Stimulated activated CD8-positive, alpha-beta memory T cell treated with anti-CD3 and anti-CD28 coated beads, Interleukin-12 subunit alpha, Interleukin-12 subunit beta, amount 100 ng/mL, for 1 hour (primary cell): ENCODE measurements at places on chromosomes 12 and 14.

GRCh38 chr12:115964214-115964613 lies 313.3 kb downstream of the MED13L start:
- no peak for DNase-seq

DNA sequence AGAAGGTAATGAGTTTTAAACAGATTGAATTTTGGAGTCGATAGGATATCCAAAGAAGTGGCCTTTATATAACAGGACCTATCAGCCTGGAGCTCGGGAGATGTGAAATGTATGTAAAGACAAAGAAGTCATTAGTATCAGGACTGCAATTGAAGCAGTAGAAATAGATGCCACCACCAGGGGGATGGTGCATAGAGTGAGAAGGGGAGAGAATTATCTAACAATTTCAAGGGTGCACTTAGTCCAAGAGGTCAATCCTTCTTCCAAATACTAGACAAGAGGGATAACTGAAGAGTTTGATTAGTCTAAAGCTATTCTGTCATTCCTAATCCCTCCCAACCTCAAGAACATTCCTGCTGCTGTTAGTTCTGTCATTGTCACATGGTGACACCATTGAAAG lies 127.8 kb downstream of the CFAP54 start:
- no peak for DNase-seq

DNA sequence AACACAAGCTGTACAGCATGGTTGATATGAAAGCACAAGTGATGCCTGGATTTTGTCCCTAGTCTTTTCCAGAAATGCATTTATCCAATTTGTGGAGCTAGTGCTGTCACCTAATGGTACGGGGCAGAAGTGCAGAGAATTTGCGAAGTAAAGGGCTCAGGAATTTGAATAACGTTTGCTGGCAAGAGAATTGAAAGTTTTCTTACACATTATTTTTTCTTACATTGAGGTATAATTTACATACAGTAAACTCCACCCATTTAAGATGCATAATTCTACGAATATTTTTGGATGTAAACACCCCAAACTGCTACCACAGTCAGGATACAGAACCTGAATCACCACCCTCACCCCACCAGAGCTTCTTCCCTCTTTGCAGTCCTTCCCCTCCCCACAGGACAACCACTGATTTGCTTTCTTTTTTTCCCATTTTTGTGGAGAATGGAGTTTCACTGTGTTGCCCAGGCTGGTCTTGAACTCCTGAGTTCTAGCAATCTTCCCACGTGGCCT lies 3.5 kb downstream of the AICDA start:
- no peak for DNase-seq

GRCh38 chr14:90518941-90519256 lies 122.1 kb downstream of the CALM1 start:
- DNase-seq, result peak; percentile 24

- DNase-seq, result no peak
These were observed 29.6 kb downstream of the BEGAIN start for GRCh38 chr14:100557658-100558057.

DNA sequence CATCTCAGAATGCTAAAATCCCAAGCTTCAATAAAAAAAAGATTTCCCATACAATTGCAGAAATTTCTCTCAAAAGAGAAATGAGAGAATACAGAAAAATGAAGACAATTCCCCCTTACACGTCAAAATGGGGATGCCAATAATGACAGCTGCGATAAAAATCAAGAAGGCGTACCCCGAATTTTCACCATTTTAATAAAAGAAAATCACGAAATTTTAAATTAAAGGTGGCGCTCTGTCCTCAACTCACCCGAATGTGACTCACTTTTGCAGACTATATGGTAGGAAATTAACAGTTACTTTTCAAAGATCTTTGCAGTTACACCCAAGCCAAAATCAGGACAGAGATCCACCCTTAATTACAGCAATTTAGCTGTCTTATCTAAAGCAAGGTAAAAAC lies 2.1 kb downstream of the ATP2B1 start:
- DNase-seq, result no peak

GRCh38 chr14:27384124-27384523 lies 786.3 kb upstream of the NOVA1 start:
- no peak for DNase-seq

DNA sequence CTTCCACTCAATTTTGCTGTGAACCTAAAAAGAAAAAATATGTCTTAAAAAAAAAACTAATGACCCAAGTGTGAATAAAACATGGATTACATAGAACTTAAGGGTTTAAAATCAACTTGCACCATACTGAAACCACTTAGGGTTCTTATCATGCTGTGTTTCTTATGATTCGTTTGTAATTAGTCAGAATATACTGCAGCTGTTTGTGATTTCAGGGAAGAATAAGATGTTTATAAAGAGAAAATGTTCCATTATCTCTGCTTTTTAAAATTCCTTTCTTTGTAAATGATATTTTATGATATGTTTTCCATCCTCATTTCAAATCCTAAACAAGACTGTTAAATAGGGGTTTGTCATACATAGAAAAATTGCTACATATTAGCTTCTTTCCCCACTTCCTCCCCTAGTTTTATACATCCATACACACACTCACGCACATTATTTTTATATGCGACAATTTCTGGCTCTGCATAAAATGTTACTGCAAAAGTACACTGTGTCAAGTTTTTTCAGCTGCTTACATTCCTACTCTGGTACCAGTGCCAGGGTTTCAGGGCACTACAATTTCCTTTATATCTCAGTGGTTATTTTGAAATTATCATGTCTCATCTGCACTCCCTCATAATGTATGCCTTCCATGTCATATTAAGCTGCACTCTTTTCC lies 275.2 kb upstream of the GARIN6 start:
- no peak for DNase-seq

- DNase-seq, result no peak
These were observed 32.2 kb downstream of the STK38L start for GRCh38 chr12:27276275-27276674.

DNA sequence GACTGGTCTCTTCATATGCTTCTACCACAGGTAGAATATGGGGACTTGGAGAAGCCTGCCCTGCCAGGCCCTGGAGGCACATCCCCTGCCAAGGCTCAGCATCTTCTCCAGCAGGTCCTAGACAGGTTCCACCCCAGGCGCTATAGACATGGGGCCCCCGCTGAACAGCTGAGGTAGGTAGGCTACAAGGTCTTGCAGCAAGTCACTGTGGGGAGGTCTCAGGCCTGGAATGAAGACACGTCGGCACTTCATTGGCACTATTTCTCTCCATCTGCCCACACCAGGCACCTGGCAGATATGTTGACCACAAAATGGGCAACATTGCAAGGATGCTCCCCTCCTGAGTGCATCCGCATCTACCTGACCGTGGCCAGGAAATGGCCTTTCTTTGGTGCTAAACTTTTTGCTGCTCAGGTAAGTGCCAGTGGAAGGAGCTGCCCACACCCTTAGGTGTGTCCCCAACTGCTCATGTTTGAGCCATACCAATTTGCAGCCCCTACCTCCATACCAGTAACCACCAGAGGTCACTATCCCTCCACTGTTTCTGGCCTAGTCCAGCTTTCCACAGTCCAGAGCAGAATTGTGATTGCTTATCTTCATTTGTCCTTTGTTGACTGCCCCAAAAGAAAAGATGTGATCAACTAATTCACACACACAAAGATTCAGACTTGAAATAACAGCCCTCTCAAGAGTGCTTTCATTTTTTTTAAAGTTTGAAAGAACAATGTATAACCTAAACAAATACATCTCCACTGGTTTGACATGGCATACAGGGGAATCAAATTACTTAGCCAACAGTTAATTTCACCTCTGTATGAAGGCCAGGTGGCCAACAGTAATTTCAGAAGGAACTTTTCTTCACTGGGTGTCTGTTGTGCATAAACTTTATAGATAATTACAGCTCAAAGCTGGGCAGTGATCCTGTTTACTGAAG lies 16.1 kb downstream of the PIGH start:
- DNase-seq, result no peak

DNA sequence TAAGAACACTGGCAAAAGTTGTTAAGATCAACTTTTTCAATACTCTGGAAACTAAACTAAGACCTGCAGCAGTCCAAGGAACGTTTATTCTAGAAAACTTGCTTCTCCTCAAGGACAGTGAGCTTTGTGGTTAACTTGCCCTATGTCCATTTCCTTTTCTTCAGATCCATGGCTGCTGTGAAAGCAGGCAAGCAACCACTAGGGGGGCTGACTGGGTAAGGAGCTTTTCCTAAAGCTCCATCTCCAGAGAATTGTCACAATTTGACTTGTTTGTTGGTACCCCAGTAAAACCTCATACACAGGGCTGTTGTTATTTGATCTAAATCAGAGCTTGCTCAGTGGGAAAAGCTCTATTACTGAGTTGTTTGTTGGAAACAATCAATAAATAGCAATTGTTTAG lies 10.1 kb upstream of the RPL10L start:
- no peak for DNase-seq

GRCh38 chr12:103561174-103561573 lies 25.9 kb upstream of the STAB2 start:
- no peak for DNase-seq

- DNase-seq, result no peak
These were observed 8.5 kb upstream of the SCARB1 start for GRCh38 chr12:124872068-124872719.

DNA sequence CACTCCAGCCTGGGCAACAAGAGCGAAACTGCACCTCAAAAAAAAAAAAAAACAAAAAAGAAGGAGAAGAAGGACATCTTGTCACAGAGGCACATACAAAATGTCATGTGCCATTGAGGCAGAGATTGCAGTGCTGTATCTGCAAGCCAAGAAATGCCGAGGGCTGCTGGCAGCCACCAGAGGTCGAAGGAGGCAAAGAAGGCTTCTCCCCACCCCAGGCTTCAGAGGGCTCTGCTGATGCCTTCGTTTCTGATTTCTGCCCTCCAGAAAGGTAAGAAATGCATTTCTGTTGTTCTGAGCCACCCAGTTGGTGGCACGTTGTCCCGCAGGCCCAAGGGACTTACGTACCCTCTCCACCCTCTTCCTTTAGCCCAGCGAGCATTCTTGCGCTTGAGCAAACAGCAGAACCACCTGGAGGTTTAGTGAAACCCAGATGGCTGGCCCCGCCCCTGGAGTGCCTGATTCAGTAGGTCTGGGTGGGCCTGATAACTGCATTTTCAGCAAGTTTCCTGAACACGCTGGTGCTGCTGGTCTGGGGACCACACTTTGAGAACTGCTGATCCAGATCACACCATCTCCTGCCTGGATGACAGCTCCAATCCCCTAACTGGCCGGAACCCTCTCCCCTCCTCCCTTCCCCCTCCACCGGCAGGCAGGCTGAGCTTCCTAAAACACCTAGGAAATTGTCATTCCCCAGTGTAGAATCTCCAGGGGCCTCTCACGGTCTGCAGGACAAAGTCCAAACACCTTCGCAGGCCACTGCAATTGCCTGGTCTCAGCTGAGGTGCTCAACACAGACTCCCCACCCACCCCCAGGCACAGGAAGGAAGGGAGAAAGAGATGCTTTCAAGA lies 21.1 kb upstream of the SCARB1 start:
- DNase-seq, result no peak

GRCh38 chr12:119479121-119479561 lies 114.4 kb upstream of the TMEM233 start:
- no peak for DNase-seq

- no peak for DNase-seq
These were observed 449.1 kb upstream of the SOX5 start for GRCh38 chr12:24398605-24399004.

GRCh38 chr12:12979731-12980259 lies 20.3 kb downstream of the HEBP1 start:
- DNase-seq, result no peak

DNA sequence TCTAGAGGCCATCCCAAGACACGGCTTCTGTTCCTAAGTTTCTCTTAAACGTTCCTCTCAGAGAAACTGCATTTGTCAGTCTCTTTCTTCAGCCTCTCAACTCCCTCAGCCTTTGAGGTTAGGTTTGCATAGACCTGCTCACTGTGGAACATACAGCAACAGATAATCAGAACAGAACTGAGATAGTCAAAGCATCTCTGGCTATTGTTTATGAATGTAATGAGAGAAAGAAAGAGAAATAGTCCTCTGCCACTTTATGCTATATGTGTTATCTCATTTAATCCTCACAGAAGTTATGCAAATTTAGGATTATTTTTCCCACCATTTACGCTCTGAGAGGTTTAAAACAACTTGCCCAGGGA lies 190.6 kb downstream of the PHLDA1 start:
- DNase-seq, result no peak

GRCh38 chr12:90682398-90682797 lies 272.6 kb downstream of the CCER1 start:
- no peak for DNase-seq

GRCh38 chr12:6825398-6826124 lies 2.6 kb upstream of the P3H3 start:
- peak; percentile 65 for DNase-seq

DNA sequence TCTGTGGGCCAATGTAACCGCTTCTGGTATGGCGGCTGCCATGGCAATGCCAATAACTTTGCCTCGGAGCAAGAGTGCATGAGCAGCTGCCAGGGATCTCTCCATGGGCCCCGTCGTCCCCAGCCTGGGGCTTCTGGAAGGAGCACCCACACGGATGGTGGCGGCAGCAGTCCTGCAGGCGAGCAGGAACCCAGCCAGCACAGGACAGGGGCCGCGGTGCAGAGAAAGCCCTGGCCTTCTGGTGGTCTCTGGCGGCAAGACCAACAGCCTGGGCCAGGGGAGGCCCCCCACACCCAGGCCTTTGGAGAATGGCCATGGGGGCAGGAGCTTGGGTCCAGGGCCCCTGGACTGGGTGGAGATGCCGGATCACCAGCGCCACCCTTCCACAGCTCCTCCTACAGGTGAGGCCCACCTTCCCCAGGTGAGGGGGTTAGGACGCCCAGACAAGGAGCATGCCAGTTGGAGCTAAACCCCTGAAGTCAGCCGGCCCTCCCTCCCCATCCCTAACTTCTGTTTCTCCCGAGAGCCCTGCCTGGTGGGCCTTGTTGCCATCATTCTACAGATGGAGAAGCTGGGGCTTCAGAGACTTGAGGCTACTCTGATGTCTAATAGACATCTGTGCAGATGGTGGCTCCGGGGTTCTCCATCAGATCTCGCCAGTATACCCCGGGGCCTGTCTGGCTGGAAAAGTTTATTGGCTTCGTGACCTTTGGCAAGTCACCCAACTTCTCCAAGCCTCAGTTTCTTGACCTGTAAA lies 25.3 kb downstream of the PAPLN start:
- DNase-seq, result no peak

- DNase-seq, result no peak
These were observed 309.3 kb downstream of the ITPR2 start for GRCh38 chr12:26523708-26524150.

DNA sequence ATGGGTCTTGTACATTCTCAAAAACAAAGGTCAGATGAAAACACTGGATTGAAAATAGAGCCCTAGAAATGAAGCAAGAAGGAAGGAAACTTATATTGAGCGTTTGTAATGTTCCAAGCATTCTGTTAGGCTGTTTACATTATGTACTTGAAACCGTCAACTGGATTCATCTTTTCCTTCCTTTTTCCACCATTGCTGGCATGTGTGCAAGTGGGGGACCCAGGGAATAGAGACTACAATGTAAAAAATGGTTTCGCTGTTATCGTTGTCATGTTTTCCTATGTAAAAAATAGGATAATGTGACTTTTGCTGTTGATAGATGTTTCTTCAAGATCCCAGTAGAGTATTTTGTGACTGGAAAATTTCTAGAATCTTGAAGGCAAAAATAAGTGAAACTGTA lies 913.2 kb downstream of the NRXN3 start:
- DNase-seq, result no peak

GRCh38 chr12:51171884-51172514 lies 936 bp downstream of the TFCP2 start:
- DNase-seq, result no peak
